ENCODE measurements at places on chromosomes 1 and 21.

DNA sequence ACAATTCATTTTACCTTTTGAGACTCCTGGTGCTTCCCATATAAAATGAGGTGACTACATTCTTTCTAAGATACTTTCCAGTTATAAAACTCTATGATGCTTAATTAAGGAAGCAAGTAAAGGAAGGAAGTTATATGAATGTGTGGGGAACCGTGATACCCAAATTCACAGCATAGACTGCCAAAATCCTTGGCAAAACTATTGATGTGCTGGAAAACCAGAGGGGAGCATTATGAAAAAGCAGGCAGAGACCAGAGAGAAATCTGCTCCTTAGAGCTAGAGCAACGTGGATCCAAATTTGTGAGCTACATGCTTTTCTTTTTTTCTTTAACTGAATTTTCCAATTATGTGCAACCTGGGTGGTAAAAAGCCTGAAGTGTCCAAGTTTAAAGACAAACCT, 201.4 kb upstream of the USP25 start:
- no peak for DNase-seq

DNA sequence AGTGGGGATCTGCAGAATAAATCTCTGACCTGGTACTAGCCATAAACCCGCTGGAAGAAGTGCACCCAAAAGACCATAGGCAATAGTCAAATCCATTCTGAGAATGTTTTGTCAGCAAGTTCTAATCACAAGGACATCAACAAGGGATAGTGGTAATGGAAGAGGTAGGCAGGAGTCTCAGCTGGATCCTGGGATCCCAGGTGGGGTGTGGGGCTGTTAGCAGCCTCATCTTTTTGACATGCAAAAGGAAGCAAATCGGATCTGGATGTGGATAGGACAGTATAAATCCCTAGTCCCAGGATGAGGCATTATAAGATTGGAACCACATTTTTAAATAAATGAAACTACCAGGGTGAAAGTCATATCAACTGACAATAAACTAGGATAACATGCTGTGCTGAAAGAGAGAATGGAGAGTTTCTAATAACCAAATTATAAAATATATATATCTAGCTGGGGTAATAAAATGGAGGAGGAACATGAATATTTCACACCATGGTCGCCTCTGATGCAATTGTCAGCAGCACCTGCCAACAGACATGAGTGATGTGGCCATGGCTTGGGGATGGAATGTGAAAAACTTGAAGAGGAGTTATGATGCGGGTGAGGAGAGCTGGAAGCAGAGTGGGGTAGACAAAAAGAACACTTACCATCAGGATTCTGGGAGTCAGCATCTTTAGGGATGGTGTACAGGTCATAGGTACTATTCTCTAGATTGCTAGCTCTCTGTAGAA, 23.7 kb upstream of the PEX19 start:
- DNase-seq = peak; percentile 42

GRCh38 chr21:37073417-37074196, 553 bp downstream of the TTC3 start:
- DNase-seq = peak; percentile 45

- DNase-seq = peak; percentile 14
Measured at GRCh38 chr1:170407138-170407537, 124.8 kb upstream of the GORAB start.

DNA sequence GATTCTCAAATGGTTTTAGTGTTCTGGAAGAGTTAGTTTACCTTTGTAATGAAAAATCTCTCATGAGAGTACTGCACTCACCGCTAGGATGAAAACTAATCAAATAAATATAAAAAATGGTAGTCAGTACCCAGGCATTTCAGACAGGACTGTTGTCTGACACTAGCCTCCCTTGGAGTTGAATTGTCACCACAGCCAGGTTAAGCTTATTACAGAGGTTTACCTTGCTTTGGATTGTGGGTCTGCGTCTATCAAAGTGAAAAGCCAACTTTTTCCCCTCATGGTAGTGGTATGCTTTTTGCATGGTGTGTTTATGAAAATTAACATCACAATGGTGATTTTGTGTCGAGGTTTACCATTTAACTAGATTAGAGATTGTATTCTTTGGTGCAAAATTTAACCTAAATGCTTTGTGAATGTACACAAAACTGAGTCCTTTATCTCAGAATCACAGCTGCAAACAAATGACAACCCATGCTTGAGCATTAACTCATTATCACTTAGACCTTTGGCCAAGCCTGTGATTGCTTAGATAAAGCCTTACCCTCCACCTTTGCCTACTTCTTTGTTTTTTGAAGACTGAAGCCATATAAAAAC, 20.1 kb downstream of the RAP1A start:
- no peak for DNase-seq

- DNase-seq = peak; percentile 82
Measured at GRCh38 chr1:117810553-117810952, 118.9 kb downstream of the GDAP2 start.

GRCh38 chr1:111961773-111962565, 27.5 kb downstream of the KCND3 start:
- no peak for DNase-seq

DNA sequence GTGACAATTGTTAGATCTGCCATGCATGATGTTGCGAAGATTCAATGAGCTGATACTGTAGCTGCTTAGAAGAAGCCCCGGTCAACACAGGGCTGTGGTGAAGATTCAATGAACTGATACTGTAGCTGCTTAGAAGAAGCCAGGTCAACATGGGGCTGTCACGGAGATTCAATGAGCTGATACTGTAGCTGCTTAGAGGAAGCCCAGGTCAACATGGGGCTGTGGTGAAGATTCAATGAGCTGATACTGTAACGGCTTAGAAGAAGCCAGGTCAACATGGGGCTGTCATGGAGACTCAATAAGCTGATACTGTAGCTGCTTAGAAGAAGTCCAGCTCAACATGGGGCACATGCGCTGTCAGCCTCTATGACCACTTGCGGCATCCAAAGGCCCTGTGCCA, 18.8 kb upstream of the BACE2 start:
- no peak for DNase-seq

DNA sequence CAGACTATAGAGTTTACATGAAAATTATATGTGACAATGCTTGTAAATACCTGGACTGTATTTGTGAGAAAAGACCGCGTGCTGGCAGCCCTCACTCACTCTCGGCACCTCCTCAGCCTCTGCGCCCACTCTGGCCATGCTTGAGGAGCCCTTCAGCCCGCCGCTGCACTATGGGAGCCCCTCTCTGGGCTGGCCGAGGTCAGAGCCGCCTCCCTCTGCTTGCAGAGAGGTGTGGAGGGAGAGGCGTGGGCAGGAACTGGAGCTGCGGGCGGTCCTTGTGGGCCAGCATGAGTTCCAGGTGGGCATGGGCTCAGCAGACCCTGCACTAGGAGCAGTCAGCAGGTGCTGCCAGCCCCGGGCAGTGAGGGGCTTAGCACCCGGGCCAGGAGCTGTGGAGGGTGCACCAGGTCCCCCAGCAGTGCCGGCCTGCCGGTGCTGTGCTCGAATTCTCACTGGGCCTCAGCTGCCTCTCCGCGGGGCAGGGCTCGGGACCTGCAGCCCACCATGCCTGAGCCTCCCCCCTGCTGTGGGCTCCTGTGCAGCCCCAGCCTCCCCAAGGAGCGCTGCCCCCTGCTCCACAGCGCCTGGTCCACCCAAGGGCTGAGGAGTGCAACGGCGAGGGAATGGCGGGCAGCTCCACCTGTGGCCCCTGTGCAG, 482.5 kb downstream of the AGBL4 start:
- no peak for DNase-seq

GRCh38 chr21:46155514-46156377, at the start of gene FTCD:
TSS of gene FTCD (minus strand) at chr21:46155579. CDS start at chr21:46155523, 56 bp downstream.
- no peak for DNase-seq

- no peak for DNase-seq
Measured at GRCh38 chr1:208335371-208336136, 91.4 kb upstream of the PLXNA2 start.

GRCh38 chr21:45385549-45386050, 19.4 kb upstream of the COL18A1 start:
- peak; percentile 24 for DNase-seq

GRCh38 chr1:214603819-214604252, 841 bp downstream of the CENPF start:
- DNase-seq = no peak

GRCh38 chr1:33696311-33696710, 167.6 kb upstream of the HMGB4 start:
- no peak for DNase-seq

GRCh38 chr1:12172042-12172851, 5.5 kb downstream of the TNFRSF1B start:
- no peak for DNase-seq

DNA sequence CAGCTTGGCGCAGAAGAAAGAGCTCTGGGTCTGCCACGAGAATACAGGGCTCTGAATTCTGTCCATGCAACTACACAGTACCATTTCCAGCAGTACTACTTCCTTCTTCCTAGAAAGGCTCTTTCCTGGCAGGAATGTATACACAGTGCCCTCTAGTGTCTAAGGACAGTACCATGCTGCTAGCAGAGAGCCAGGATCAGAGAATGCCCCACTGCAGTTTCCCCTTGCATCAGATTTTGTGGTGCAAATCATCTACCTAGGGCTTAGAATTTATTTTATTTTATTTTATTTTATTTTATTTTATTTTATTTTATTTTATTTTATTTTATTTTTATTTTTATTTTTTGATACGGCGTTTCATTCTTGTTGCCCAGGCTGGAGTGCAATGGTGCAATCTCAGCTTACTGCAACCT, 50.8 kb downstream of the PAX7 start:
- DNase-seq = peak; percentile 32

DNA sequence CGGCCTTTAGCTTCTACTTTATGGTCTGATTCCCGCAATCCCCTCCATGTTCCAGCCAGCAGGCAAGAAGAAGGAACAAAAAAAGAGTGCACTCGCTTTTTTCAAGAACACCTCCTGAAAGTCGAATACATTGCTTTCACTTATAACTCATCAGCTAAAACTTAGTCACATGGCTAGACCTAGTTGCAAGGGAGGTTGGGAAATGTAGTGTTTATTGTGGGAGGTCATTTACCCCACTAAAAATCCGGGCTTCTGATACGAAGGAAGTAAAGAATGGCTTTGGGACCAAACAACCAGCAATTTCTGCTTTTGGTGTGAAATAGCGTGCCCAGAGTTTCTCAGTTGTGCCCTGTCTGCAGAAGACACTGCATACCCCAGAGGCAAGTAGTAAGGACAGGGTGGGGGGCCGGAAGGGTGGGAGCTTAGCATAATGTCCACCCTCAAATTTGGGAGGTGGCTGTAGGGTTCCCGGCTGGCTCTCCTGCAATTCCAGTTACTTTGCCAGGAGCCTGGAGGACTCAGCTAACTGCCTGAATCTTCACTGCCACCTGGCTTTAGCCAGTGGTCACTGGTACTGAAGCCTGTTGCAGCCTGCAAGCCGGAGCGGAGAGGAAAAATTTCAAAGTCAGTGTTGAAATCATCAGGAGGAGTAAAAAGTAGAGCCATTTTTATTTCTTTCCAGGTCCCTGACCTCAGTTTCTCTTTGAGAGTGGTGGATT, 57.7 kb upstream of the F3 start:
- DNase-seq = peak; percentile 33

DNA sequence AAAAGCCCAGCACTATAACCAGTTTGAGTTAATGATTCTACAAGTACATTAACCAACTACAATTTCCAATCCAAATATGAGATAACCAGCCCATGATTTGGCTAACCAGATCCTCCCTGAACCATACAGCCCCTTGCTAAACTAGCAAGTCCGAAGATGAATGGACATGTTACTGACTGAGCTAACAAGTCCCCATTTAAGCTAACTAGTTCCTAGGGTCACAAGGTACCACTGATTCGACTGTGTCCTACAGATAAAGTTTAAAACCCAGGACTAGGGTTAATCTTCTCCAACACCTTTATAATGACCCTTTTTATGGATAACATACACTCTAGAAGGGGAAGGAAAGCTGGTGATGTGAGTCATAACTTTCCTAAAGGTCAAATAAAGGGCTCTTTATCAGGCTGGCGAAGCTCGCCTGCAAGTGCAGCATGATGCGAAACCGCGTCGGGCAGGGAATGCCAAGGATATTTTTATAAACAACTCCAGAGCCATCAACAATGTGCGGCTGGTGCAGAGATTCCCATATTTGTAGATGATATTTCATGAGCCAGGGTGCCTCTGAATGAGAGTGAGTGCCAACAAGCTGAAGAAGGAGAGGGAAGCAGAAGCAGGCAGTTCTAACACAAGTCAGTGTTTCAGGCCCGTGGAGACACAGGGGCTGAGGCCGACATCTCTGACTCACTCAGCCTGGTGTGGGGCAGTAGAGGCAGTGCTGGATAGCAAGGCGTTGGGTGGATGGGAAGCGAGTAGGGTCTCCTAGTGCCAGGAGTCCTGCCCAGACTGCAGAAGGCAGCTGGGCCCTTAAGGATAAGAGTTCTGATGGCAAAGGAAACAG, 75.6 kb upstream of the ROR1 start:
- DNase-seq = peak; percentile 69

DNA sequence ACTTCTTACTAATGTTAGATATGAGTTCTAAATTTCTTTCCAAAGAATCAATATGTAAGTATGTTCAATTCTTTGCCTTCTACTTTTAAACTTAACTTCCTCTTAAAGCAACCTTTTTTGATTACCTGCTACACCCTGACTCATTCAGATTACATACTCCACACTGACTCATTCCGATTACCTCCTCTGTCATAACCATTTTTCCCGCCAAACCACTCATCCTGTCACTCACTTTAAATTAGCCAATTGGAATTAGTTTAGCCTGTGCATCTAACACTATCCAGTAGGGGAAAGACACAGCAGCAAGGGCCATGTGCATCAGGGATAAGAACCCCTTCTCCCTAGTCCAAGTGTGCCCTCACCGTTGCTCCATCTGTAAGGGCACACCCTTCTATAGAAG, 815.5 kb downstream of the BRINP3 start:
- no peak for DNase-seq

DNA sequence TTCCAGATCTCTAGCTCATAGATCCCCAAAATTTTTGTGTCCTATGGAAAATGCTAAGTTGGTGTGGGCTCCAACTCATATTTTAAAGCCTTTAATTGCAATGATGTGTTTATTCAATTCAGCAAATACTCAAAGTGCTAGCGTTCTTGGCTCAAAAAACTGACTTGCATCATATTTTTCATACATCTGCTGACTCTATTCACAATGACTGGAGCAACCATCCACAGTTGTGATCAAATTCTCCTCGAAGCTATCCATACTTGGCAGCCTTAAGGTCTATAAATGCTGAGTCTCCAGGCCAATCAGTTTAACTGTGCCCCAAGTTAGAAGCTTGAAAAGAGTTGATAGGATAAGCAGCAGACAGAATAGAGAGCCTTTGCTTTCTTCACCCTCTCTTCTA, 2.9 kb upstream of the ATP1A1 start:
- no peak for DNase-seq

GRCh38 chr1:231194476-231194842, 32.6 kb downstream of the TRIM67 start:
- no peak for DNase-seq

GRCh38 chr1:24886241-24886640, 43.8 kb downstream of the RUNX3 start:
- no peak for DNase-seq

- no peak for DNase-seq
Measured at GRCh38 chr1:53190210-53190611, 6.4 kb upstream of the CPT2 start.
